ENCODE measurements at places on chromosomes 16 and 17.

GRCh38 chr16:89442588-89442987 is 47.8 kb downstream of the ANKRD11 start:
- no peak for DNase-seq

GRCh38 chr17:63531022-63531965 is 8.1 kb downstream of the KCNH6 start:
- no peak for DNase-seq

GRCh38 chr17:45686250-45686649 is 97.9 kb upstream of the CRHR1 start:
- no peak for DNase-seq

- no peak for DNase-seq
Measured at GRCh38 chr17:64203630-64204029, 59.4 kb downstream of the TEX2 start.

DNA sequence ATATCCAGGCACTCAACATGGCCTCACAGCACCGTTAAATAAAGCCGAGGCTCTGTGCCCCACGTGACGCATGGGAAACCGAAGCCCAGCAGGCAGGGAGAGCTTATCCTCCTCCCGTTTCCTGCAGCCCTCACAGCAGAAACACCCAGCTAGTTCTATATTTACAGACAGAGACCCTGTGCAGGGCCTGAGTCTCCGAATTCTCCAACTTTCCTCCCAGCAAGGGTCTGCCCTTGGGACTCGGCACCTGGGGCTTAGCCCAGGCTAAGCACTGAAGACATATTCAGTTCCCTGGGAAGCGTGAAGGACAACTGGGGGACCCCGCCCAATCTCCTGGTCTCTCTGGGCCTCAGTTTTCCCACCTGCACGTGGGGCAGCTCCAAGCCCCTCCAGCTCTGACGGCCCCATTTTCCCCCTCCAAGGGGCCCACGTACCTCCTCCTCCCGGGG is 29.2 kb downstream of the TRPV3 start:
- no peak for DNase-seq

- DNase-seq, result no peak
Measured at GRCh38 chr16:23519282-23519681, 9.0 kb upstream of the GGA2 start.

Data from activated naive CD4-positive, alpha-beta T cell treated with anti-CD3 and anti-CD28 coated beads, Interleukin-2, amount 50 U/mL, for 72 hours (primary cell).